Tongue (tissue), 3 donors: ENCODE measurements at places on chromosomes 3 and 15.

GRCh38 chr15:48432688-48433087 lies 101.5 kb downstream of the DUT start:
- no peak for DNase-seq

DNA sequence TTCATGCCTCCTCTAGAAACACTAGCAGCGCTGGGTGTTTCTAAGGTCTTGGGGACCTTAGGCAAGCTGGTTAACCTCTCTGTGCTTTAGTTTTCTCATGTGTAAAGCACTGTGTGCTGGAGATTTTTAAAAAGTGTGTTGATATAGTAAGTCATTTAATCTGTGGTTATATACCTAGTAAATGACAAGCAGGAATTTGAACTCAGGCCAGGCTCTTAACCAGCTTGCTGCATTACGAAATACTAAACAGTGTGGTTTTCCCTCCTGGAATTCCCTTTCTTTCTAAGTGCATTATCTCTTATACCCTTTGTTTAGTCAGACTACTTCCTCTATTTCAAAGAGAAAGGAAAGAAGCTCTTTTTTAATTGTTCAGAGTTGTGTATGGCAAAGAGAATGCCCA lies 26.5 kb downstream of the NEO1 start:
- DNase-seq = no peak

DNA sequence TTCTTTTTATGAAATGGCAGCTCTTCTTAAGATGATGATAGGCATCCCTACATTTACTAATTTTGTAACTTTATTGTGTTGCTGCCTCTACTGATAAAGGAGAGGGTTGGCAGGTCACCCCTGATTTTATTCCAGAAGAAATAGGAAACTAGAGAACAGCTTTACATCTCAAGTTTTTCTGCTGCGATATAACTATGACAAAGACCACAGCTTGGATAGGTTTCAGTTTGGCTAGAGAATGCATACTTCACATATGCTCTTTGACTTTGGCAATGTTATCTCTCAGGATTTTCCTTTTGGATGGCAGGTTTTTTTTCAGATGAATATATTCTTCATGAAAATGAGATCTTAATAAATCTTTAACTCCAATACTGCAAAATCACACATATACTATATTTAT lies 395.3 kb upstream of the GOLIM4 start:
- DNase-seq = no peak

- DNase-seq = peak; percentile 7
Measured at GRCh38 chr3:67171841-67172240, 173.7 kb downstream of the KBTBD8 start.

DNA sequence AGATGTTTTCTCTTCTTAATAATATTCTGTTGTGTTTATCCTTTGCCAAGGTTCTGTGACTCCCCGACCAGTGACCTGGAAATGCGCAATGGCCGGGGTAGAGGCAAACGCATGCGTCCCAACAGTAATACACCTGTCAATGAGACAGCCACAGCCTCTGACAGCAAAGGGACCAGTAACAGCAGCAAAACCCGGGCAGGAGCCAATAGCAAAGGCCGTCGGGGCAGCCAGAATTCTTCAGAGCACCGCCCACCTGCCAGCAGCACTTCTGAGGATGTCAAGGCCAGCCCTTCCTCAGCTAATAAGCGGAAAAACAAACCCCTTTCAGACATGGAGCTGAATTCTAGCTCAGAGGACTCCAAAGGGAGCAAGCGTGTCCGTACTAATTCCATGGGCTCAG lies 101.5 kb downstream of the RBPMS2 start:
- no peak for DNase-seq

DNA sequence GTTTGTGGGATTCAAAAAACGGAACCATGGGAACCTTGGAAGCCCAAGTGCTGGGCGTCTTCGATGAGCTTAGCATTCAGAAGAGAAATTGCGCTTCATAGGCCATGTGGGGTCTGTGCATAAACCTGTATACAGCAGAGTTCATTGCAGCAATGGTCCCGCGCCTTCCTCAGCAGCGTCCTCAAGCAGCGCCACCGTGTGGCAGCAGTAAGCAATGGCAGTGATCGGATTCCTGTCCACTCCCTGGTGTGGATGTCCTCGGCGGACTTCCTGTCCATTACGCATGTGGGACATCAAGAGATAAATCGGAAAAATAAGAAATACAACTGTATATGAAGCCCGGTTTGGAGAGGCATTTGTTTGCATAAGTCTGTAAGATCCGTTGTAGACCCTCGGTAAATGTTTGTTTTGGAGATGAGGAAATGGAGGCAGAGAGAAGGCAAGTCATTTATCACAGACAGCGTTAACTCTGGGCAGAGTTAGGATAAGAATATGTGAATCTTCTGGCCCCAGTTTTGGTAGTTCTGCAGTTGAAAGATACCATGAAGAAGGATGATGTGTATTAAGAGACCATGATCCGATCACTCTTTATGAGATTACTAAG lies 57.7 kb downstream of the CNTN4 start:
- peak; percentile 6 for DNase-seq

DNA sequence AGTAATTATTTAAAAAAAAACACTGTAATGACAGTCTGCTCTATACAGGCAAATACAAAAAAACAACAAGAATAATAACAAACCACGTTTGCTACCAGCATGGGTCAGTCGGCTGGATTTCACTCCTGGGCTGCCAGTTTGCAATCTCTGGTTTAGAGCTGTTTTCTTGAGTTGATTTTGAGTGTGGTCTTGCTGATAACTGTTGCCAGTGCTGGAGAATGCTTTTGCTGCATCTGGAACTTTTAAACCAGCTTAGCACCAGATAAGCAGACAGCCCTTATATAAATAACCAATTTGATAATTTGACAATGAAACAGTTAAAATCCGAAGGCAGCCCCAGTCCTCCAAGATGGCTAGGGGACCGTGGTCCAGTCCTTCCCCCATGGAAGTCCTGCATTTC lies 14.0 kb upstream of the CTDSPL start:
- no peak for DNase-seq

- no peak for DNase-seq
Measured at GRCh38 chr3:143848704-143849103, 436 bp upstream of the SLC9A9 start.

DNA sequence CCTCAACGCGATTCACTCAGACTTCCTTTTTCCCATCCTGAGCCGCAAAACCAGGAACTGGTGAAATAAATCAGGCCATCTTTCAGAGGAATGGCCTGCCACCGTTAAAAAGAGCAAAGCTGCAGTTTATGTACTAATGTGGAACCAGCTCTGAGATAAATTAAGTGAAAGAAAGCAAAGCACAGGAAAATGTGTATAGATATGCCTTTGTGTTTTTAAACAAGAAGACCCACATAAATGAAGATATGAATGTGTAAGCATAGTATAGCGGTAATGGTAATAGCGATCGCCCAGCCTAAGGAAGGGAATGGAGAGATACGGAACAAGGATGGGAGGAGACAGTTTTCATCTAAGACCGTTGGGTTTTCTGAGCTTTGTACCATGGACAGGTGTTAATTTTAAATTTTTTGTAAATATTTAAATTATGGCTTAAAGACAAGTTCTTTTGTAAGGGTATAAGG lies 30.8 kb upstream of the RPN1 start:
- DNase-seq = no peak

- no peak for DNase-seq
Measured at GRCh38 chr3:81716870-81717509, 44.5 kb downstream of the GBE1 start.
